AG20443 (cell line): ENCODE measurements at places on chromosomes 5 and 9.
A peak's percentile ranks its signal among the peaks of the same experiment; 100 is the strongest.

DNA sequence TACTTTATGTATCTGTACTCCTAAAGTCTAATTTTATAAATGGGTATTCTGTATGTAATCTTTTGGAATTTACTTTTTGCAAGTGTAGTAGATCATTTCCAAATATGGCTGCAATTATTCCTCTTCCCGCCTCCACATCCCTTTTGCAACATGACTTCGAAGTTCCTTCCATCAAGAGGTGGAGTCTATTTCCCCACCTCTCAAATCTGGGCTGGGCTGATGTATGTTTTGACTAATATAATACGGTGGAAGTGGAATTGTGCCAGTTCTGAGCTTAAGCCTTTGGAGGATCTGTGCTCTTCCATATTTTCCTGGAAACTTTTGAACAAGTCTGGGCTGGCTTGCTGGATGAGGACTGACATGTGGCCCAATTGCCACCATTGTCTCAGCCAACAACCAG is 155.9 kb downstream of the FGF18 start:
- no peak for DNase-seq

GRCh38 chr5:5505815-5506214 is 83.3 kb downstream of the ICE1 start:
- no peak for DNase-seq

- no peak for DNase-seq
Observed at GRCh38 chr5:79577693-79578092, 34.5 kb upstream of the TENT2 start.

DNA sequence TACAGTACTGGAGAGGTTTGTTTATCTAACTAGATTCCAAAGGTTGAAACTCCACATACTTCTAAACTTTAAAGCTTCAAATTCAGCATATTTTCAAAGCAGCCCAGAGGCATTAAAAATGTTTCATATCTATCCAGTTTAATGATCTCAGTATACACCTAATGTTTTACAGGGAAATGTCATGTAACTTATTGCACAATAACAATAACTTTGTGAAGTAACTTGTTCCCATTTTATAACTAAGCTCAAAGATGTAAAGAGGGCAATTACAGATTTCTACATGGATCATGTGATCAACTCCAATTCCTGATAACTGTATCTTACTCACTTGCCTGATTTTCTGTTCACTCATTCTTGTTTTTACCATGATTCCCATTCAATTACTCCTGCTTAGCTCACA is 610.0 kb downstream of the TAF11L14 start:
- no peak for DNase-seq

DNA sequence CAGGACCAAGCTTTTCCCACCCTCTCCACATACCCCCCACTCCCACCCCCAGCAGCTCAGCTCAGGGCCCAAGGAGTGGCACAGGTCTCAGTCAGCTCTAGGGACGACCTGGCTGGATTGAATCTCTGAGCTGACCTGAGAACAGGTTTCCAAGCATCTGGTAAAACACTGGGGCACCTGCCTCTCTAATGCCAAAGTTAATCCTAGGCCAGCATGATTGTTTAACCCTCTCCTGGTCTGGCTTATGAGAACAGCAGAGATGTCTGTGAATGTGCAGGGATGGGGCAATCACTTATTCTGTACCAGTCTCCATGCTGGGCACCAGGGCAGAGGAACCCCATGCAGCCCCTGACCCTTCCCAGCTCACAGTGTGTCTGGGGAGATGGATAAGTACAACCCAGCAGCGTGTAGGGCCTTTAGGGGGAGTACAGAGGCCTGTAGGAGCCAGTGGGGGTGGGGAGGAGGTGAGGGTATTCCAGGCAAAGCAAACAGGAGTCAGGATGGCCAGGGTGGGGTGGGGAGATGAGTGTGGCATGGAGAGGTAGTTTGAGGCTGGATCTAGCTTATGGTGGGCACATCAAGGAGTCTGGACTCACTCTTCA is 678 bp upstream of the KIF12 start:
- no peak for DNase-seq

DNA sequence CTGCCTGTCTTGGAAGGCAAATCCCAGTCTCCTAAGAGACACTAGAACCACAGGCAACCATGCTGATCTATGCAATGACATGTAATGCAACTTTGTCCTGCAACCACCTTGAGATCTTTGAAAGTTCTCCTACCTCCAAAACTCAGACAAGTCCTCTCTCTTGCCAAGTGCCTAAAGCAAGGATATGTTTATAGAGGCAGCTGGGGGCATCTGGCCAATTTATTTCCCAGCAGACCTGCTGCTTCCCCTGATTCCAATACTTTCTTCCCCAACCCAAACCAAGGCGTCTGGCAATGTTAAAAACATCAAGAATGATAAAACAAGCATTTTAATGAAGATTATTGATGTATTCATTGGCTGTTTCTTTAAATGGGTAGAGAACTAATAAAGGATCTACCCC is 138.4 kb downstream of the DOCK8 start:
- no peak for DNase-seq

- peak; percentile 93 for DNase-seq
Observed at GRCh38 chr9:99445371-99445891, 223.3 kb downstream of the SEC61B start.

- no peak for DNase-seq
Observed at GRCh38 chr9:125415583-125416460, 154.2 kb downstream of the GAPVD1 start.
